ENCODE measurements at places on chromosomes 3 and 15. TPM values are rescaled to one million over a fixed set of nuclear protein-coding genes. Genes with fewer than 3 reads are reported as not detected.

GRCh38 chr3:101229681-101230080 lies 90.7 kb downstream of the IMPG2 start:
- no peak for DNase-seq

- no peak for DNase-seq
These were observed 591 bp downstream of the FOXL2NB start for GRCh38 chr3:138947495-138948121.

GRCh38 chr15:79898369-79898768 lies 1.6 kb upstream of the MTHFS start:
- no peak for DNase-seq

DNA sequence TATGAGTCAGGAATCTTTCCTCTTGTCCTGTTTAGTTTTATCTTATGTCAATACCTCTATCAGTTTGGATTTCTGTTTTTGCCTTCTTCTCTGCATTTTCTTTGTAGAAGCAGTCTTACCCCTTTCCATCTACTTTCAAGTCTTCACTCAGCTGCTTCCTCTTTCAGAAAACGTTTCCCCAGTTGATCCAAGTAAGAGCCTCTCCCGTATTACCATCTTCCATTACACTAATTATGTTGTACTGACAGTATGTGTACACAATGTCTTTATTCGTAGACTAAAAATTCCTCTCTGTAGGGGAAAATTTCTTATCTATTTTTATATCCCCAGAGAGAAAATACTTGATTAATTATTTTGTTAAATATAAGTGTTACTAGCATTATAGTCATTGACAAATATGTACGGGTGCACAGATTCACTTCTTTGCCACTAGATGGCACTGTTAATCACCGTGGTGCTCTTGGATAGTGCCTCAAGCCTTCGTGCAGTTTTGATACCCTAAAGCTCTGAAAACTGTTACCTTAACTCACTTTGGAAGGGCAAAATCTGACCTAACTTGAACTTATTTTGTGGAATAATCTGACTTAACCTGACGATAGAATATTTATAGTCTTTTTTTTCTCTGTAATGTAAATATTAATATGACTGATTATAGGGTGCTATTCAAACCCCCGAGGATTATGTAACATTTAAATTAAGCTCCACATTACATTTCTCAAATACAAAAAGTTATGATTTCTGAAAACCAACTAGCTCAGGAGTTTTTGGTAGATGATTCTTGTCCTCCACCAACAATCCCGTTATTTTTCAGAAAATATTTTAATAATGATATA lies 74.2 kb upstream of the POU1F1 start:
- DNase-seq: no peak

DNA sequence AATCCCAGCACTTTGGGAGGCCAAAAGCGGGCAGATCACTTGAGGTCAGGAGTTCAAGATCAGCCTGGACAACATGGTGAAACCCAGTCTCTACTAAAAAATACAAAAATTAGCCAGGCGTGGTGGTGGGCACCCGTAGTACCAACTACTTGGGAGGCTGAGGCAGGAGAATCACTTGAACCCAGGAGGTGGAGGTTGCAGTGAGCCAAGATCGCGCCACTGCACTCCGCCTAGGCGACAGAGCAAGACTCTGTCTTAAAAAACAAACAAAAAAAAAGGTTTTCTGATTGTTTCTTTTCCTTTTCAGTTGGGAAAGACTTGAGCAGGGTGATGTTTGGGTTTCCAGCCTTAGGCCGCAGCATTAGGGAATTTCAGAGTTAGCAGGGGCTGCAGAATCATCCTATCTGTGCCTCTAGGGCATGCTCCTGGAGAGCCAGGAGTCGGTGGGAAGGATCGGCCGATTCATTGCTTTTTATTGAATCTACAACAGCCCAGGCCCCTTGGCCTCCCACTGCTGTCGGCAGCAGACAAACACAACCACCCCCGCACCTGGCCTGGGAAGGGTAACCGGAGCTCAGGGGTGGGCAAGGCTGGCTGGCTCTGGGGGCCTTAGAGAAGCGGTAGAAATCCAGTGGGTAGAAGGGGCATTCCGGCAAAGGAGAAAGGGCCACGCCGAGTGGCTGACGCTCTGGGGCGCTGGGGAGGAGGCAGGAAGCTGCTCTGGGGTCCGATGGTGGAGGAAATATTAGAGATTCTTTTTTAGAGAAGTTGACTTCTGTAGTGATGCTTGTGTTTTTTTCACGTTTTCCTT lies 6.3 kb downstream of the CHAC1 start:
- peak; percentile 54 for DNase-seq

Gene MYO5C
- total RNA-seq: 8.6 TPM

Gene SETD5
- 101 TPM for total RNA-seq

Data from posterior vena cava (tissue), 2 donors.